ENCODE measurements at places on chromosomes 16 and 17. TPM values are rescaled to one million over a fixed set of nuclear protein-coding genes. Genes with fewer than 3 reads are reported as not detected.

DNA sequence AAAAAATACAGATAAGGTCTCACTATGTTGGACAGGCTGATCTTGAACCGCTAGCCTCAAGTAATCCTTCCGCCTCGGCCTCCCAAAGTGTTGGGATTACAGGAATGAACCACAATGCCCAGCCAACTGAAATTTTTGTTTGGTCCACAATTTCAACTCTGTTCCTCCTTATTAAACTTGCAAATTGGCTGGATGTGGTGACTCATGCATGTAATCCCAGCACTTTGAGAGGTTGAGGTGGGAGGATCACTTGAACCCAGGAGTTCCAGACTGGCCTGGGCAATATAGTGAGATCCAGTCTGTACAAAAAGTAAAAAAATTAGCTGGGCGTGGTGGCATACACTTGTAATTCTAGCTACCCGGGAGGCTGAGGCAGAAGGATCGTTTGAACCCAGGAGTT, 13.4 kb downstream of the ARSG start:
- H3K4me3 ChIP-seq = no peak overlapping the region
- DNase-seq = no peak
- H3K36me3 ChIP-seq = no peaks in the 10 kb centered on the region
- H3K27me3 ChIP-seq = no peaks in the 10 kb centered on the region
- no peak overlapping the region for H3K27ac ChIP-seq

- no peaks in the 10 kb centered on the region for H3K4me1 ChIP-seq
- no peaks in the 10 kb centered on the region for H3K27me3 ChIP-seq
- H3K36me3 ChIP-seq = peaks cover 52% of the 10 kb centered on the region
- peak; percentile 93 for DNase-seq
Observed at GRCh38 chr17:82051776-82052637, at the start of the genes GPS1 and RFNG. GPS1 (plus strand) TSS chr17:82051898; CDS start chr17:82051932, 34 bp downstream. RFNG (minus strand) TSS chr17:82051811; CDS start chr17:82051766, 45 bp downstream.

- DNase-seq = peak; percentile 66
- H3K4me3 ChIP-seq = no peak overlapping the region
- H3K36me3 ChIP-seq = no peaks in the 10 kb centered on the region
- H3K4me1 ChIP-seq = no peaks in the 10 kb centered on the region
- no peaks in the 10 kb centered on the region for H3K27me3 ChIP-seq
Observed at GRCh38 chr17:83186226-83186625, 106.8 kb downstream of the METRNL start.

DNA sequence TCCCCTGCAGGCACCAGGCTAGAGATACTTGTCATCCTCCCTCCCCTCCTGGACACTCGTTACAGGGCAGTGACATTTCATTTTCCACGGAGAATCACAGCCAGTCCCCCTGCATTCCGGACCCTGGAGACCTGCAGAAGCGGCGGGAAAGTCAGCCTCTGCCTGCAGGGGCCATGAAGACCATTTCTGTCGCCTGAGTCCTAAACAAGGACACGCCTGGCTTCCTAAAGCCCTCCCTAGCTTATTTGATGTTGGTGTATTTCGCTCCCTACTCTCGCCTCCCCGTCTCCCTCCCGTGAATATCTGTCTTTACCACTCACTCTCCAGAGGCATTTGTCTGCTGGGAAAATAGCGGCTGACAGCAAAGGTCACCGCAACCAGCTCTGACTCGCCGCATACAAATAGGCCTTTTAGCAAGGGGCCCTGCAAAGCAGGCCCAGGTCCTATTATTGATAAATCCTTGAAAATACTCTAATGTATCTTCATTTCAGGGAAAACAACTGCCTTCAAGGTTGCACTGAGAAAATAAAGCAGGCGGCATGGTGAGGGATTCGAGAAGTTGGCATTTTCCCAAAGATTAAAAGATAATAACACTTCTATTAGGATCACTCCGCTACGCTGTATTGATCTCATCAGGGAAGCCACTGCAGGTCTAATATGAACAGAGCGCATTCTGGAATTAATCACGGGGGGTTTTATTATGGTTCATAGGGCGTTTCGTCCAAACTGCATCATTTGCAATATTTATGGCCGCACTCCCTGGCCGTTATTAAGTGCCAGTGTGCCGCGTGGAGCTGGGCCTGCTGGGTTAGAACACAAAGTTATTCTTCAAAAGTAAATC, 447.1 kb upstream of the CDH5 start:
- no peaks in the 10 kb centered on the region for H3K27me3 ChIP-seq
- H3K36me3 ChIP-seq = no peaks in the 10 kb centered on the region
- no peak overlapping the region for H3K27ac ChIP-seq
- H3K4me3 ChIP-seq = no peak overlapping the region
- H3K4me1 ChIP-seq = peaks cover 6% of the 10 kb centered on the region

GRCh38 chr17:81228420-81228819, 5.7 kb upstream of the CEP131 start:
- no peak for DNase-seq
- peaks cover 8% of the 10 kb centered on the region for H3K36me3 ChIP-seq
- no peak overlapping the region for H3K4me3 ChIP-seq
- peaks cover 8% of the 10 kb centered on the region for H3K27me3 ChIP-seq
- no peaks in the 10 kb centered on the region for H3K4me1 ChIP-seq
- no peak overlapping the region for H3K27ac ChIP-seq

- no peak for DNase-seq
- H3K36me3 ChIP-seq = no peaks in the 10 kb centered on the region
- H3K4me3 ChIP-seq = no peak overlapping the region
- no peaks in the 10 kb centered on the region for H3K4me1 ChIP-seq
- no peaks in the 10 kb centered on the region for H3K27me3 ChIP-seq
Observed at GRCh38 chr16:87687126-87687910, 78.5 kb downstream of the KLHDC4 start.

RCVRN gene
- total RNA-seq = not detected

- no peak overlapping the region for H3K4me3 ChIP-seq
- no peak overlapping the region for H3K27ac ChIP-seq
- H3K4me1 ChIP-seq = no peaks in the 10 kb centered on the region
- no peaks in the 10 kb centered on the region for H3K27me3 ChIP-seq
Observed at GRCh38 chr16:28082624-28083023, 19.1 kb upstream of the GSG1L start.

CAMKK1 gene
- total RNA-seq = 5.1 TPM

GRCh38 chr17:19799796-19800195, 51.7 kb upstream of the ALDH3A1 start:
- no peak overlapping the region for H3K4me3 ChIP-seq
- DNase-seq = no peak
- no peaks in the 10 kb centered on the region for H3K4me1 ChIP-seq
- H3K36me3 ChIP-seq = peaks cover 84% of the 10 kb centered on the region
- no peak overlapping the region for H3K27ac ChIP-seq
- H3K27me3 ChIP-seq = no peaks in the 10 kb centered on the region

DNA sequence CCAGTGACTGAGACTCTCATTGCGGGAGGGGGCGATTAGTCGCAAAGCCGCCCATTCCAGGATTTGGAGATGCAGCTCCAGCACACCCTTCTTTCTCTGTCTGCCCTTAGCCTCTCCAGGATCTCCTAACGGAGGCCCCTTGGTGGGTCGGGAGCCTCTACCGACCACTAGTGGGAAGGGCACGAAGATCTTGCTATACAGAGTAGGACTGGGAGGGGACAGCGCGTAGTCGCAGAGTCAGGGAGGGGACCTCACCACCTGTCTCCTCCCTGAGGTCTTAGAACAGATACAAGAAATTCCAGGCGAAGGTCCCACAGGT, 588 bp upstream of the SMTNL2 start:
- no peaks in the 10 kb centered on the region for H3K4me1 ChIP-seq
- no peak overlapping the region for H3K27ac ChIP-seq
- H3K27me3 ChIP-seq = peaks cover 50% of the 10 kb centered on the region
- peak; percentile 86 for DNase-seq
- no peaks in the 10 kb centered on the region for H3K36me3 ChIP-seq
- H3K4me3 ChIP-seq = peak overlapping the region; percentile 71

DNA sequence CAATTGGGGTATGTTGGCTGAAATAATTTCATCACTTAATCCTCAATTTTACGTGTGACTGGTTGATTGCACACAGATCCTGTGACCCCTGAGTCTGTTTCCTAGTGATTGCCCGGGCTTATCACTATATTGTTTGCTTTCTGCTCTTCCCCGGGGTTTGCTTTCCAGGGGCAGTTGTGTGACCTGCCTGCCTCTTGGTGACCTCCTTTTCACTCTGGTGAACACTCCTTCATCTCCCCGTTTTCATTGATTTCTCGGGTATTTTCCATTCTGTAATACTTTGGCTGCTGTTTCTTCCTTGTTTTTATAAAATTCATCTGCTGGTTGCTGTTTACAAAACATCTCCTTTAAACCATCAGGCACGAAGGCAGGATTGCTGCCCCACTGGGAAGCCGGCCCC, 36.0 kb downstream of the NTN1 start:
- peak; percentile 41 for DNase-seq
- no peaks in the 10 kb centered on the region for H3K27me3 ChIP-seq
- H3K36me3 ChIP-seq = peaks cover 21% of the 10 kb centered on the region
- no peaks in the 10 kb centered on the region for H3K4me1 ChIP-seq
- H3K4me3 ChIP-seq = no peak overlapping the region
- no peak overlapping the region for H3K27ac ChIP-seq

NPIPA7 gene
- 13.5 TPM for total RNA-seq

PYY gene
- total RNA-seq = 0.99 TPM

DNA sequence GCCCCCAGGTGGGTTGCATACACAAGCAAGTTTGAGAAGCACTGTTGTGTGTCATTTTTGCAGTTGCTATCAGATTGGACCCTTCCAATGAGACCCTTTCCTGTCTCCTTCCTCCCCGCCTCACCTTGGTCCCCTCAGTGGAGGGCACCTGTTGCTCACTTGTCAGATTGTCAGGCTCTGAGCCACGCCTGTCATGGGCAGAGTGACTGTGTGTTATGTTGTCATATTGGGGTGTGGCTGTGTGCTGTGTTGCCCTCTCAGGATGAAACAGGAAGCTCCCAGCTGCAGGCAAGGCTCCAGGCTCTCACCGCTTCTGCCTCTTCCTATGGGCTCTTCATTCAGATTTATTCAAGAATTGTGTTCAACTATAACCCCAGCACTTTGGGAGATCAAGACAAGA, 302.9 kb downstream of the CPPED1 start:
- no peak overlapping the region for H3K4me3 ChIP-seq
- H3K36me3 ChIP-seq = no peaks in the 10 kb centered on the region
- DNase-seq = no peak

CACNG1 gene
- not detected for total RNA-seq

All from endodermal cell (in vitro differentiated cells).